ENCODE measurements at places on chromosomes 12 and 14.

DNA sequence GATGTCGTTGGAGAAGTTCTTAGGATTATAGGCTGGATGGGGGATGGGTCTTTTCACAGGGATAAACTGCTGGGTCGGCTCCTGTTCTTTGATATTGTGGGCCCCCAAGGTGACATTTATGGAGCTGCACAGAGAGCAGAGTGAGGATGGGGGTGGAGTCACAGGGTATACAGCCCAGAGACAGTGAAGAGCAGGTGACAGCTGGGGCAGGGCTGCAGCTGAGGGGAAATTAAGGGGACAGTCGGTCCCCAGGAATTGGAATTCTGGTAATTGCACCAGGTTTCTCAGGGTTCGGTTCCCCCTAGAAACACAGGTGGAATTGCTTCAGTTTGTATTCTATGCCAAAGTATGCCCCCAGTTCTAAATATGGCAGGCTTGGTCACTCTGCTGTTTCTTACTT, 1.7 kb downstream of the GZMB start:
- no peak for DNase-seq

- no peak for DNase-seq
Observed at GRCh38 chr12:49294804-49295081, 204 bp upstream of the PRPH start.

DNA sequence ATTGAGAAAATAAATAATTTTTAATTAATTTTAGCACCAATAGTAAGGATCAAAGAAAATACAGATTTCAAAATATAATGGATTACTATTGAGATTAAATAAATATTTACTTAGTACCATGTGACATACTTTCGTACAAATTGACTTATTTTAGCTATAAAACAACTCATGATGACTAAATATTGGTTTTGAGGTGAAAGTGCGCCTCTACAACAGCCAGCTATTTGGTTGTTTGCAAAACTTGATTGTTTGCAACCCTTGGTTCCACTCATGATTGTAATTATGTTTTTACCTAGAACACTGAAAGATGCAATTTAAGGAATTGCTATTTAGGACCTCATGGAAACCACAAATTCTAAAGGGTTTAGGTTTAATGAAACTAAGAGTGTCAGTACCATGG, 51.9 kb upstream of the PPM1H start:
- no peak for DNase-seq

- no peak for DNase-seq
Observed at GRCh38 chr12:15088105-15088504, 115.3 kb downstream of the PDE6H start.

GRCh38 chr12:42819846-42820245, 230.3 kb upstream of the PRICKLE1 start:
- DNase-seq: no peak

- DNase-seq: no peak
Observed at GRCh38 chr14:26594148-26594547, 3.7 kb downstream of the NOVA1 start.

- no peak for DNase-seq
Observed at GRCh38 chr12:44703182-44703910, 172.8 kb downstream of the NELL2 start.

DNA sequence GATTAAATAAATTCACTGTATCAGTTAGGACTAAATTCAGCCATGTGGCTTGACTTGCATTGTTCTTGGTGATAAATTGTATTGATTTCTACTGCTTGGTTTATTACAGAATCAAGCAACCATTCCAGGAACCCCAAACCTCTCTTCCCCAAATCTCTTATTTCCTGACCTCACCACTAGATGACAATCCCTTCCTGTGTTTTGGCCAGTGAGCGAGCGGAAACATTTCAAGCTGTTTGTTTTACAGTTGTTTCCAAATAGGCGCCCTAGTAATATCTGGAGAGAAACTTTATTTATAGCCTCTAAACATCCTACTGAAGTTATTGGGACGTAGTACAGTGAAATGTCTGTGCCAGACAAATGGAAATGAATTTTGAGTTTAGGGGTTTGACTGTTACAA, 161.1 kb downstream of the SNAPC1 start:
- no peak for DNase-seq

Data from NCI-H226 (cell line).